Skeletal muscle cell (primary cell): ENCODE measurements at places on chromosomes 13 and 19.

DNA sequence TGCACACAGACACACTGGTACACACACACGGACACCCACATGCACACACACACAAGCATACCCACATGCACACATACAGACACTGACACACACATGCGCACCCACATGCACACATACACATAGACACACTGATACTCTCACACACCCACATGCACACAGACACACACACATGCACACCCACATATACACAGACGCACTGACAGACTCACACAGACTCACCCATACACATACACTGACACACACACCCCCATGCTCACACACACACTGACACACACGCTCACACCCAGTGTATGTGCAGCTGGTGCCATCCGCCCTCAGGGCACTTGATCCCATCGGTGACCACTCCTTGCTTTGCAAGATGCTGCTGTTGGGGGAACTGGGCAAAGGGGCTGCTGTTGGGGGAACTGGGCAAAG is 9.7 kb upstream of the RASA3 start:
- DNase-seq = no peak

GRCh38 chr13:99174533-99175100 is 26.0 kb upstream of the UBAC2 start:
- DNase-seq = no peak

- DNase-seq = no peak
Observed at GRCh38 chr13:76621705-76622104, 264.5 kb downstream of the KCTD12 start.

DNA sequence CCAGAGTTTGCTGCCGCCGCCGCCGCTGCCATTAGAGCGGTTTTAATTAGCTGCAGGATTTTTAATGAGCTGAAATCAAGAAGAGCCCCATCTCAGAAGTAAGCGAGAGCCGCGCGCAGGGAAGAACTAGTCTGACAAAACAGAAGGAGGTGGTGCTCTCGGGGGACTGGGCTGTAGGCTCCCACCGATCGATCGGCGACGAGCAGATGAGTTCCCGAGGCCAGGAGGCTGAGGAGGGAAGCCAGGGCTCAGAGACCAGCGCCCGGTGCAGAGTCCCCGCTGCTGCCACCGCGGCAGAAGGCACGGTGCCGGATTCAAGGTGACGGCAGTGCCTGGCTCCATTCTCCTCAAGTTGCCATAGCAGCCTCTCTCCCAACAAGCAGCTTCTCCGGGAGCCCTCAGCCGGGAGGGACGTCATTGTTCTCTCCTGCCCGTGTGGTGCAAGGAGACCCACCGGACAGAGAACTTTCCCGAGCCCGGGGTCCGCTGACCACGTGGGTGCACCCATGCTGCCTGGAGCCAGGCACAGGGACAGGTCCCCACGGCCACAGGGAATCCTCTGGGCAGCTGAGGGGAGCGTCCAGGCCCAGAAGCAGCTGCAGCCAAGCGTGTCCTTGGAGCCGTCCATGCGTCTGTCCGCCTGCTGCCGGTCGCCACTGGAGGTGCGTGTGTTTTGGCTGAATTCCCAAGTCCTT is 62.9 kb downstream of the CHST8 start:
- no peak for DNase-seq

- no peak for DNase-seq
Observed at GRCh38 chr19:12330340-12330739, 3.1 kb downstream of the ZNF563 start.

- no peak for DNase-seq
Observed at GRCh38 chr13:102584434-102584833, 12.4 kb upstream of the TPP2 start.

DNA sequence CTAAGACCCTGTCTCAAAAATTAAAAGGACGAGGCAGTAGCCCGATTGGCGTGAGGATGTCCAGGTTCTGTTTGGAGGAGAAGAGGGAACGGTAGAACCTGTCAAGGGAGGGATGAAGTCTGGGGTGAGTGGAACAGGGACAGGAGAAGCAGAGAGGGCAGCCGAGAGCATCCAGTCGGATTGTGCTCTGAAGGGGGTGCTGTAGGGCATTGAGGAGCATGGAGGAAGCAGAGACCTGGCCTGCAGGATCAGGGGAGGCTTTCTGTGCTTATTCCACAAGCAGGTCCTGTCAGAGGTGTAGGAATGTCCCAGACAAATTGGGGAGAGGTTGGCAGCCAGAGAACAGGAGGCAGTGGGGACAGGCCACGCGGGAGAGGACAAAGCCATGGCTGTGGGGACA is 14.1 kb downstream of the AP2A1 start:
- DNase-seq = no peak

GRCh38 chr13:50910485-50910805 is 854 bp downstream of the RNASEH2B start:
- no peak for DNase-seq
